ENCODE measurements at places on chromosomes 13 and 19. TPM values are rescaled to one million over a fixed set of nuclear protein-coding genes. Genes with fewer than 3 reads are reported as not detected.
A peak's percentile ranks its signal among the peaks of the same experiment; 100 is the strongest.

DNA sequence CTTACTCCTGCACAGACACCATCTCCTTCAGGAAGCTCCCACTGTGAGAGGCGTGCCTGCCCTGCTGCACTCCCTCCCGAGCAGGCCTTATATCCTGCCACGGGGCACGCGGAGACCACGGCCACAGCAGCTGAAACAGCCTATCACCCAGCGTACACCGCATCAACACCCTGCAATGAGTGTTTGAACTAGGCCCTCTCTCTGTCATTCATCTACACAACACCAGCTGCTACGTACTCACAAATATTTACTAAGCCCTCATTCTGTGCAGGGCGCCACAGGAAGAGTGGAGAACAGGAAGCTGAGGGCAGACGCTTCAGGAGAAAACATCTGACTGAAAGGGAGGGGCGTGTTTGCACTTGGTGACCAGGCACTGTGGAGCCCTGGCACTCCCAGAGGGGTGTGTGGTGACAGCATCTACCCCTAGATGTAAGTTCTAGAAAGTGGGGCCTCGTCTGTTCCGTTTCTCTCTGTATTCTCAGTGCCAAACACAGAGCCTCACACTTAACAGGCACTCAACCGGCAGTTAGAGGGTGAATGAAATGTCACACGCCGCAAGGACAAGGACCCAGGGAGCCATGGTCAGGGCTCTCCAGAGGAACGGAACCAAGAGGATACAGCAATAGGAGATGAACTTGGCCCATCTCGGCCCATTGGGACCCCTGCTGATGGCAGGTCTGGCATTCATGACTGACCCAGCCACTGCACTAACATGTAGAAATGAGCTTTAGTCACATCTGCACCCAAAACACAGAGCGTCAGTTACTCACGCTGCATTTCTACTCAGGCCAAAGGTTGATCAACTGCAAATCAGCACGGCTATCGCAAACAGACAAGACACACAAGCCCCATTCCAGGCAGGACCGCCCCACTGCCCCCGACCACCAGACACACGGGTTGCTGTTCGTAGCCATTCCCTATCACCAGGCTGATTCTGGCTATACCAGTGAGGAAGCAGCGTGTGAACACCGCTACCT lies 15.7 kb downstream of the RANBP3 start:
- DNase-seq: no peak

- DNase-seq: no peak
Observed at GRCh38 chr13:96072392-96072791, 17.5 kb upstream of the HS6ST3 start.

DAND5 gene
- total RNA-seq: not detected

FFAR2 gene
- total RNA-seq: not detected

GRCh38 chr19:45173816-45174215 lies 4.2 kb downstream of the TRAPPC6A start:
- DNase-seq: peak; percentile 96

LILRB5 gene
- not detected for total RNA-seq

DNA sequence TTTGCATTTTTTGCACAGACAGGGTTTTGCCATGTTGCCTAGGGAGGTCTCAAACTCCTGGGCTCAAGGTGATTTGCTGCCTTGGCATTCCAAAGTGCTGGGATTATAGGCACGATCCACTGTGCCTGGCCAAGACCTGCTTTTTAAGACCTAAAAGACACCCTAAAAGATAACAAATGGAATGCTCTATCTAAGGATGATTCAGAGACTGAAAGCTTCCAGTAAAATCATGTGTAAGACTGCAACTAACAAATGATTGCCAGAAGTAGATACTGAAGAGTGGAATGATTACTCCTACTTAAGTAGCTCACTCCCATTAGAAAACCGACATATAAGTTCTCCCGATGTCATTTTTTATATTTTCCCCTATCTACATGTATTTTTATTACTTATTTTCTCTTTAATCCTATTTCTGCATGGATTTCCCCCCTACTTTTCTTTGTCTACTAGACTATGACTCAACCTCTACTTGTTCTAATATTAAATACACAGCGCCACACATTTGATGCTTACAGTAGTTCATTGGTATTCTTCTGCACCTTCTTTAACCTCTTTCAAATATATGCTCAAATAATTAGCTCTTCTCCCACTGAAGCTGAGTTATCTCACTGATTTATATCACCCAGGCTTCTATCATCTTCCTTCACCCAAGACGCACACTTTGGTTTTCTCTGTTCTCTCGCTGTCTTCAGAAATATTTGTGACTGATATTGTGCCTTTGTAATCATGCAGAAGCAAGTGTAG lies 32.2 kb upstream of the KLF12 start:
- DNase-seq: no peak

GRCh38 chr19:14615623-14616022 lies 32.7 kb downstream of the CLEC17A start:
- DNase-seq: no peak

FCAR gene
- not detected for total RNA-seq

DNA sequence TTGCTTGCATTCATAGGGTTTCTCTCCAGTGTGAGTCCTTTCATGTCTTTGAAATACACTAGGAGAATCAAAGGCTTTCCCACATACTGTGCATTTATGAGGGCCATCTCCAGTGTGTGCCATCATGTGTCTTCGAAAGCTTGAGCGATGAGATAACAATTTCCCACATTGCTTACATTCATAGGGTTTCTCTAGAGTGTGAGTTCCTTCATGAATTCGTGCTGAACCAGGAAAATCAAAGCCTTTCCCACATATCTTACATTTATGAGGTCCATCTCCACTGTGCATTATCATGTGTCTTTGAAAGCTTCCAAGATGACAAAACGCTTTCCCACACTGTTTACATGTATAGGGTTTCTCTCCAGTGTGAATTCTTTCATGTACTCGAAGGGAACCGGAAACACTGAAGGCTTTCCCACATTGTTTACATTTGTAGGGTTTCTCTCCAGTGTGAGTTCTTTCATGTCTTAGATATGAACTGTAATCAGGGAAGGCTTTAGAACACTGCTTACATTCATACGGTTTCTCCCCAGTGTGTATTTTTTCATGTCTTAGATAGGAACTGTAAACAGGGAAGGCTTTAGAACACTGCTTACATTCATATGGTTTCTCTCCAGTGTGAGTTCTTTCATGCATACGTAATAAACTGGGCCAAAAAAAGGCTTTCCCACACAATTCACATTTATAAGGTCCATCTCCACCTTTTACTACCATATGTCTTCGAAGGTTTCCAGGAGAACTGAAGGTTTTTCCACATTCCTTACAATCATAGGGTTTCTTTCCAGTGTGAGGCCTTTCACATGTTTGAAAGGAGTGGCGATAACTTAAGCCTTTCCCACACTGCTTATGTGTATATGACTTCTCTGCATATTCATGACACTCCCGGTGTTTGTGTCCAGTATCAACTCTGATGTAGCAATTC lies 21.4 kb downstream of the ZNF44 start:
- no peak for DNase-seq

IZUMO4 gene
- not detected for total RNA-seq

GRCh38 chr13:65090186-65090585 lies 2139.9 kb downstream of the PCDH9 start:
- DNase-seq: no peak

GRCh38 chr19:3866910-3867638 lies 1.8 kb downstream of the ZFR2 start:
- DNase-seq: no peak

DNA sequence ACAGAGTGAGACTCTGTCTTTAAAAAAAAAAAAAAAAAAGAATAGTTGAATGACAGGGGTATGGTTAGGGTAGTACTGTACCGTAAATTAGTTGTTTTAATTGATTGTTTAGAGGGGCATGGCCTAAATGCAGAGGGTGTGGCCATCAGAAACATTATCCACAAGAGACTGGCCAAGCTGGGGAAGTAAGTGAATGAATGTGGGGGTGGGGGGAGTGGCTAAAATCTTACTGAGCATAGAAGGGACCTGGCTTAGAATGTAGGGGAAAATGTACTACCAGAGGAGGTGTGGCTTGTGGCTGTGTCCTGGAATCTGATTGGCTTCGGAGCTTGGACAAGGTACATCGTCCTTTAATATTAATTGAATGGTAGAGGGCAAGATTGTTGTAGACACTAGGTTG lies 3.8 kb downstream of the BCL2L12 start:
- DNase-seq: no peak

Data from Daoy (cell line).